SK-N-SH (cell line): ENCODE measurements at places on chromosomes 2 and 18. TPM values are rescaled to one million over a fixed set of nuclear protein-coding genes. Genes with fewer than 3 reads are reported as not detected.
A peak's percentile ranks its signal among the peaks of the same experiment; 100 is the strongest.

DNA sequence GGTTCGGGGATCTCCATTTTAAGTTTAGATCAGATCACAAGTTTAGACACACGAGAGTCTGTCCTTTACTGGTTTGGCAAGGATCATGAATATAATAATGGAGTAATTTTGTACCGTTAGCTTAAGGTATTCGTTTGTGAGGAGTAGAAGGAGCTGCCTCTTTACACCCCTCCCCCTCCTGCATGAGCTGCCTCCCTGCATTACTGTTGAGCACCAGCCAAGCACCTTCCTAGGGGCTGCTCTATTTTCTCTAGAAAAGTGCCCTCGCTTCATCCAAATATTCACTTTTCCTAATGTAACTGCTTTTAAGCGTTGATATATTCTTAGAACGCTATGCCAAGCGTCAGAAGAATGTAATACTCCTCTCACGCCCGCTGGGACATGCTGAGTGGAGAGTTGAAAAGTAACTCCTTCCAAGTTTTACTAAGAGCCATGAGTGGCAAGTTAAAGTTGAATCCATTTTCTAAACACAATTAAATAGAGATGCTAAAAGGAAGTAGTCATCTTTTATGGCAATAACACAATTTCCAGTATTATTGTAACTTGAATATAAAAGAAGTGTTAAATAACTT lies 25.4 kb upstream of the SCN7A start:
- no peak for DNase-seq

DNA sequence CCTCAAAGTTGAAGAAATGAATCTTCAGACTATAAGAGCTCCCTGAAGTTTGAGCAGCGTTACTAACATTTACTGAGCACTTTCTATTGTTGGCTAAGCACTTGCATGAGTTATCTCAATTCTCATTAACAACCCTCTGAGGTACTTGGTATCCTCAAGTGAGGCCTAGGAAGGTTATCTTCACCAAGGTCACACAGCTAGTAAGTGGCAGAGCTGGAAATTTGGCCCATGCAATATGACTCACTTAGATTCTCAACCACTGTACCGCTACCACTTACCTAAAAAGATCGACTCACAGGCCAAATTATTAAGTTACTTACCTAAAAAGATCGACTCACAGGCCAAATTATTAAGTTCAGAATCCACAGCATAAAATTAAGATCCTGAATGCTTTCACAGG lies 8.7 kb upstream of the METAP1D start:
- DNase-seq: no peak

DNA sequence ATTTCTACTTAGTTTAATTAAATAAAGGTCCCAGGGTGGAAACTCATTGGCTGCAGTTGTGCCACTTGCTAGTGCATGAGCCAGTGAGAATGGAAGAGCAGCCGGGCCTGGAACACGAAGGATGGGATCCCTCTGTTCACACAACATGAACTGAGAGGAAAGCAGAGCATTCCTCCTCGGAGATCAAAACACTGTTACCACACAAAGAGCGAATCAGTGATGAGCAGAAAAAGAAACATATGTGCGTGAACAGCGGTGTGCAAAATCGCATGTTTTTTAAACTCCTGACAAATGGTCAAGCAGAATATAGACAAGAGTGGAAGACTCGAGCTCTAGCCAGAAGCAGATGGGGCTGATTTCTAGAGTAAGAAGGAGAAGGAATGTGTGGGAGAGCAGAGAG lies 28.4 kb upstream of the ANKRD44 start:
- DNase-seq: no peak

GRCh38 chr2:120279708-120280107 lies 27.1 kb downstream of the RALB start:
- DNase-seq: no peak

GRCh38 chr2:208175840-208176153 lies 12.4 kb upstream of the CRYGA start:
- no peak for DNase-seq

DNA sequence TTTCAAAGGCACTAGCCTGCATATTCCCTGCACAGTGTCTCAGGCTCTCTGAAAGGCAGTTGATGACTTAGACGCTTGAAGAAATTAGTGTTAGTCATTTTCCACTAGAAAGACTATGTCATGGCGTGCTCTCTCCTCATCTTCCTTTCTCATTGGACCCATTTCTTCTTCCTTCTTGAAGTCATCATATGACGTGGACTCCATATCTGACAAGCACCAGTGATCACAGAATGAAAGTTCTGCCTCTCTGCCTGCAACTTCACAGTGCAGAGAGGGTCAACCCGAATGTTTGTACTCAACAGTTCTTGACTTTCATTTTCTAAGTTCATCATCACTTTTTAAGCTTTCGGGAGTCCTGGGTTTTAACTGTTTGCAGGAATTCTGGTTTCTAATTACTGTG lies 63.7 kb upstream of the CYRIA start:
- no peak for DNase-seq

DNA sequence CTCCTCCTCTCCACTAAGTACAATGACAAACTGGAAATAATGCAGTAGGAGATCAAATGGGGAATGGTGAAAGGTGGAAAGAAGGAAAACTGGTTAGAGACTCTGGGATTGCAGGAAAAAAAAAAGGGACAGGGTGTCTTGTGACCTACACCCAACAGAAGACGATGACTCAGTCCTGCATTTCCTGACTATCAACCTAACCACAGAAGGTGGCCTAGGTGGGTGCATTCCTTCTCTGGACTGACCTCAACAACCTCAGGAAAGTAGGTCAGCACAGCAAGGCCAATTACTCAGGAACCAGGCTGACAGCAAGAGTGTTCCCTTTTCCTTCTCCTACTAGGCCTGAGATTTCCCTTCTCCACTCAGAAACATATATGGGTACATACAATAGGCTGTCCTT lies 1386.4 kb upstream of the ZEB2 start:
- no peak for DNase-seq

- DNase-seq: peak; percentile 98
Measured at GRCh38 chr2:239035361-239035814, 187.5 kb downstream of the TWIST2 start.

DNA sequence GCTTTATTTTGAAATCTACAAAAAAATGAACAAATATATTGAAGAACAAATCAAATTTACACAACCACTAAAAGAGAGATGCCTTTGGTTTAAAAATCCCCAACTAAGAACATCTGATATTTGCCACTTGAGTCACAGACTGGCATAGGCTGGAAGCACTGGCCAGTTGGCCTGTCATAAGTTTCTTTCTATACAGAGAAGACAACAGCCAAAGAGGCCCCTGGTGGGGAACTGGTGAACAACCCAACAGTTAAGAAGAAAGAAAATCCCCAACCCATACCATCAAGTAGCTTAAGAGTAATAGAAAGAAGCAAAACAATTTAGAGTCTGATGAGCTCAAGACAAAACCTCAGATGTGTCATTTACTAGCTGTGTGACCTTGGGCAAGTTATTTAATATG lies 45.5 kb downstream of the OSR1 start:
- peak; percentile 28 for DNase-seq

DNA sequence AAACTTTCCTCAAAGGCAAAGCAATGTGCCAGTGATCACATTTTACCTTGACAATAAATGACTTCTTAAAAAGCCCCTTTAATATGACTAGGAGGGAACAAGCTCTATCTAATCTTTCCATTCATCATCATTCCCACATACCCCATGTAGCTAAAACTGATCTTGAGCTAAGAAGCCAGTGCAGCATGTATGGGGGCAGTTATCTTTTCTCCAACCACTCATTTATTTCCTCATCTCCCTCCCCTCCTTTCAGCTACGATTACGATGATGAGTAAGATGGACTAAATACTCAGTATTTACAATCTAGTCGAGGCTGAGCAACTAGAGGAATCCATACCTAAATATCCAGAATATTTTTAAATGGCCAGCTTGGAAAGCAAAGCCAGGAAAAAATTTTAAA lies 35.5 kb downstream of the PNO1 start:
- no peak for DNase-seq

Gene TMEFF2
- 5.4 and 5.8 TPM in 2 replicates for polyA plus RNA-seq

Gene REG1B
- not detected in 2 replicates for polyA plus RNA-seq

Gene PRSS56
- not detected in 2 replicates for polyA plus RNA-seq

Gene ACTR1B
- 51.5 and 55.1 TPM in 2 replicates for polyA plus RNA-seq

Gene COLEC11
- 8.7 and 15.2 TPM in 2 replicates for polyA plus RNA-seq
